ENCODE measurements at places on chromosomes 4 and X. TPM values are rescaled to one million over a fixed set of nuclear protein-coding genes. Genes with fewer than 3 reads are reported as not detected.

F8A1 gene
- 12.9 TPM for total RNA-seq

CXCL1 gene
- total RNA-seq, result 4.3 TPM

SOD3 gene
- total RNA-seq, result 129 TPM

GLRA3 gene
- total RNA-seq, result not detected

DNA sequence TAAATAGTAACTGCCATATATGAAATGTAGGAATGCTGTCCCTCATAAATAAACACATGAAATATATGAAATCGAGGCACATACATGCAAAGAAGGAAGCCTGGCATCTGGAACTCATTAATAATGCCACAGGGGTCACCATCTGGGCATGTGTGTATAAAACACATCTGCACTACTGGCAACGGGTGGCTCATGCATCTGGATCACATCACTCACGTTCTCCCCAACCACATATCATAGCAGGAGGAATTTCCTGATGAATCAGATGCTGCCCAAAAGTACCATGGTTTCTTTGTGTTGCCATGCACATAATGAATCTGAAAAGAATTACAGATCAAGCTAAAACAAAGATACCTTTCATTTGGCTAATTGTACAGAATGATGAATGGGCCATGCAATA lies 28.6 kb downstream of the RNF175 start:
- no peak for DNase-seq

SGCB gene
- total RNA-seq, result 107 TPM

- DNase-seq, result no peak
These were observed 76.0 kb upstream of the ITM2A start for GRCh38 chrX:79443121-79443520.

DNA sequence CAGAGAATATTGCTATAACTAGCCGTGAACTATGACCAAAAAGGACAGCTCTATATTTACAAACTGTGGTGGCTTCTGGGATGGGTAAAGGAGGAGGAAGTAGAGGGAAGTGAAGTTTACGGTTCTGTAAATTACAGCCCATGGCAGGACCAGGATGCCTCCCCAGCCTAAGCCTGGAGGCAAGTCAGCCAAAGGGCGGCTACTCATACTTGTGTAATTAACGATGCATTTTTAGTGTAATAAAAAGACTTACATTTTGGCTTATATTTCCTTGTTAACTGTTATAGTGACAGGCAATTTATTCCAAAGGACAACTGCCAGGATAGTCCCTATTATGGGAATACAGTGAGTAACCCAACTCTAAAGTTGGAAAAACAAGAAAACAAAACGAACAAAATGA lies 139.9 kb upstream of the OTUD4 start:
- DNase-seq, result no peak

AFP gene
- total RNA-seq, result not detected

MAMLD1 gene
- 2.3 TPM for total RNA-seq

DNA sequence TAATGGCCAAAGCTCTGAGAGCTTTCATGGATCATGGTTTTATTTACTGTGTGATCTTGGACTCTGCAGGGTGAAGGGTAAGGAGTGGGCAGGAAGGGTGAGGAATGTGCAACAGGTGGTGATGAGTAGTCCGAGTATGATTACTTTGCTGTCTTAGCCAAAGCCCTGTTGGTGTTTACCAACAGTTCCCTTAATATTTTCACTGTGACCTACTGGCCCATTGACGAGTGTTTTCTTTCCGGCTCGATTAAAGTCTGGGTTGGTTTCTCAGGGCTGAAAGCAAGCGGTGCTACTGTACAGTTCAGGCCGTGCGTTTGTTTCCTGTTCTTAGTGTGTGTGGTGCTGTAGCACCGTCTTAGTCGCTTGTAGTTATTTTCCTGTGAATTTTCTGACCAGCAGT lies 2.6 kb downstream of the ARHGAP24 start:
- no peak for DNase-seq

DNA sequence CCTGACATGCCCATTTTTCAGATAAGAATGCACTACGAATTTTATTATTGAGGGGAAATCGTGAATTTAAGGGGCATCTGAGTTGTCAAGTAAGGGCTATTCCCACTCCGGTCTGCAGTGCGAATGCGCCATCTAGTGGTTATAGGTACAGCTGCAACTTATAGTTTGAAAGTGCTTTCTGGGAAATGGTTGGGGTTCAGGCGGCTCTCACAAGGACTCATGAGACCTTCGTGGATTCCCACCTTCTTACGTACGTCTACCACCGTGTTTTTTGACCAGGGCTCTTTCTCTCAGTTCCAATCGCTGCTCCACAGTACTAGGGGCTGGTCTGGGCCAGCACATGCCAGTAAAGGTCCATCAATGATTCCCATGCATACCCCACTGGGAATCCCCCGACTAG lies 12.3 kb downstream of the MSL3 start:
- no peak for DNase-seq

DNA sequence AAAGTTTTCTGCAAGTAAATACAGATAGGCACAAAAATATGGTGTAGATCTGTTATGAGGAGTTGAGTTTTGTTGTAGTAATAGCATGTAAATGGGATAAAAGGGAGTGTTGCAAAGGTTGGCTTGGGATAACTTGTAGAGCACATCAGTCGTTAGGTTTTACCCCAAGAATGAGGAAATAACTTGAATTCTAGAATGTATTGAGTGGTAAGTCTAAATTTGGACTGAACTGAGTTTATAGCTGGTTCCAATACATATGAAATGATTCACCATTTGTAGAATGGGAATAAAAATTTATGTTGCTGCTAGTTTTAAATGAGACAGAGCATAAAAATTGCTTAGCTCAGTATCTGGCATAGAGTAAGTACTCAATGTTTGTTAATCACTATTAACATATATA lies 719.2 kb downstream of the FSTL5 start:
- no peak for DNase-seq

- DNase-seq, result no peak
These were observed 32.4 kb upstream of the PGM2 start for GRCh38 chr4:37794056-37794455.

DNA sequence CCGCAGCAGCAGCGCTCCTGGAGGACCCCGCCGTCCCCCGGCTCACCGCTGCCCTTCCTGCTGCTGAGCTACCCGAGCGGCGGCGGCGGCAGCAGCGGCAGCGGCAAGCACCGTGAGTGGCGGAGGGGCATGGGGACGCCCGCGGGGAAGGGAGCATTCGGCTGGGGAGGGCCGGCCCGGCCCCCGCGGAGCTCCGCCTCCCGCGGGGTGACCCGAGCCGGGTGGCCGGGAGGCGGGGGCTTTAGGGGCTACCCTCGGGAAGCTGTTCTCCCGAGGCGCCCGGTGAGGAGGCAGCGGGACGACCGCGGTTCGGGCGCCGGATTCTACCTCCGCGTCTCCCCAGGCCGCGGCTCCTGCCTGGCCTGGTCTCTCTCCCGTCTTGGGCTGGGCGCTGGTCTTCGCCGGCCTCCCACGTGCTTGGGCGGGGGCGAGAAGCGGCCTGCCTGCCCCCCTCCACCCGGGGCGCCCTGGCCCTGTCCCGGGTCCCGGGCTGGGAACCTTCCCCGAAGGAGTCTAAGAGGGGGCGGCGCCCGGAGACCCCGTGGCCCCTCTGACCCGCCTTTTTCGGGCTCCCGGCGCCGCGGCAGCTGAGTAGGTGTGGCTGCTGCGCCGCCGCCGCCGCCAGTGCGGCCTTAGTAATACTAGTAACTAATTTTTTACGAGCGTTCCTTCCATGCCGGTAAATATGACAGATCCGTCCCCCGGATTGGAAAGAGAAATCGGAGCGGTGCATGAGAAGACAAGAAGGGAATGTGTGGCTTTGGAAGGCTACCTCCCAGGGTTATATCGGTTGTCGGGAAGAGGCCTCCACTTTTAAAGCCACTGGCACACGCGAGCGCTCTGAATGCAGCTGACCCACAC lies 16.4 kb upstream of the RUFY3 start:
- DNase-seq, result peak; percentile 81

Data from right cardiac atrium (tissue), 5 donors.